ENCODE measurements at places on chromosomes 4 and X.

GRCh38 chr4:40908297-40908696 lies 158.5 kb downstream of the NSUN7 start:
- no peak for DNase-seq

GRCh38 chrX:24282381-24283126 lies 31.3 kb downstream of the SUPT20HL2 start:
- DNase-seq = no peak

DNA sequence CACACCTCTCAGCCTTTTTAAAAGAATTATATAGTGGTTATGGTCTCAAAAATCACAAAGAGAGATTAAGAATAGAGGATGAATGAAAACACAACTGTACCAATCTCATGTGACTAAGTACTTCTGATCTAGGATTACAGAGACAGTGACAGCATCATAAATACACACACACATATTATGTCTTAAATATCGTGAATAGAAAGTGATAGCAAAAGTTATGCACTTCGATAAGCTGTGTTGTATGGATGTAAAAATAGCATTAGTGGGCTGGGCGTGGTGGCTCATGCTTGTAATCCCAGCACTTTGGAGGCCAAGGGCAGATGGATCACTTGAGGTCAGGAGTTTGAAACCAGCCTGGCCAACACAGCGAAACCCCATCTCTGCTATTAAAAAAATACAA lies 25.0 kb downstream of the GYPA start:
- no peak for DNase-seq

DNA sequence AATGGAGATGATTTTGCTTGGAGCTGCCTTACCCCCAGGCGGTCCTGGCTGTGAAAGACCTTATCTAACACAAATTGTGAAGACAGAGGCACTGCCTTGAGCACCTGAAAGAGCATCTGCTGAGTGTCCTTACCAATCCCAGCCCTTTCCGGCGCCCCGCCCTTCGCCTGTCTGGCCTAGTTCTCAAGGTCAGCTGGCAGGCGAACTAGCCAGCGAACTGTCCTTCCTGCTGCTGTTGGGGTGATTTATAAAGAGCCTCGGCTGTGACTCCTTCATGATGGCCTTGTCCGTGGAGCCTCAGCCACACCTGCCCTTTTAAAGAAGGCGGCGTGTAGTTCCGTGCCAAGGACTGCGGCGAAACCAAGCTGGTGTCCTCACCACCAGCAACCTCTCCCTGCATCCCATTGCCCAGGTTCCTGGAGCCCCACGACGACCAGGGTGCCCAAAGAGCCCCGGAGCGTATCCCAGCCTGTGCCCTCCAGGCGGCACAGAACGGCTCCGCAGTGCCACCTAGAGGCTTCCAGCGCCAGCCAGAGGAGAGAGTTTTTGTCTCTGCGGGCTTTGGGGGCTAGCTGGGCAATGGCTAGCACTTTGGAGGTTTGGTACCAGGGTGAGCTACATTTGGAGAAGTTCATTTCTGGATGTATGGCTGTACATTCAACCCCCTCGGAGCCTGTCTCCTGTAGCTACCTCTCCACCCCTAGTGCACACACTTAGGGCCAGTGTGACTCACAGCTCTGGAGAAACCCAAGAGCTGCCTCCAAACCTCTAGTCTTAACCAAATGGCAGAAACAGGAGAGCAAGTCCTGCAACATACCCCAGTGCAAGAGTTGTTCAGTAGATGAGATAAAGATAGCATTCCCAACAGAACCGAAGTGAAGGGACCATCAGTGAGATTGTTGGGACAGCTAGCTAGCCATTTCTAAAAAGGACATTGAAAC lies 36.8 kb upstream of the VMA21 start:
- no peak for DNase-seq

- DNase-seq = no peak
Measured at GRCh38 chr4:80420638-80421037, 85.1 kb downstream of the CFAP299 start.

DNA sequence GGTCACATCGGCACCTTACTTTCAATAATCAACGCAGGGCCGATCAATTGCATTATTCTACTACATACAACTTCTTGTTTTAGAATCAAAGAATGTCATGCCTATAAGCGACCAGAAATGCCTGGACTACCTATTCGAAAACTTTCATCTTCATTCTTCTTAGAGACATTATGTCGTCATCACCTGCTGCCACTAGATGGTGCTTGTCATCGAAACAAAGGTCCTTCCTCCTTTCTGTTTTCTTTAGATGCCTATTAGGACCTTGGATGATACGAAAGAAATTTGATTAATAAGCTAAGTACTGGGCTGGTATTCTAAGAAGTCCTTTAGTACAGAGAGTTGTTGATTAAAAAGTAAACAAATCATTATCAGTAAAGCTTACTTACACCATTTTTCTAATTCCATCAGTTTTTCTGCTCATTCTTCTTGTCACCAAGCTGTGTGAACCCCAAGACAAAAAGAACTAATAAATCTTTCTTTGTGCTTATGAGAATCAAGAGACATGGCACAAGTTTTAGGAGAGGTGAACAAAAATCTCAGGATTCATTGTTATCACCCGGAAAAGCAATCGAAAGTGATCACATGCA lies 154.5 kb upstream of the SLC4A4 start:
- DNase-seq = no peak

- no peak for DNase-seq
Measured at GRCh38 chrX:80578517-80579105, 158.4 kb downstream of the TENT5D start.

DNA sequence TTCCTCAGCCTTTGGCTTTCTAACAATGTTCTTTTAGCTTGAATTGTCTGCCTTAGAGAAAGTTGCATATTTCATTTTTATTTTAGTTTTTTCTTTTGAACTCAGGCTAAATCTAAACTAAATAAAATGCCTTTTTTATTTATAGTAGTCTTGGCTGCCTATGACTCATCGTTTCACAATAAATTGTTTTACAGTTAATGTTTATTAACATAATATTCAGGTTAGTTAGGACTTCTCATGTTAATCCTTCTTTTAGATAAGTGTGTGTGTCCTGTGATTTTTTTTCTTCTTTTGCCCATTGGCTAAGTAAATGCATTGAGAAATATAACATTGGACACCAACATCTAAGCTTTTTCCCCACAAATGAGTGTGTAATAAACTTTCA lies 1.6 kb downstream of the RP2 start:
- DNase-seq = no peak

- no peak for DNase-seq
Measured at GRCh38 chr4:9781343-9782135, at the start of gene DRD5. Gene DRD5 (plus strand): TSS chr4:9781634. CDS start chr4:9782030, 396 bp downstream.

- DNase-seq = no peak
Measured at GRCh38 chr4:138688408-138689085, 327.0 kb upstream of the NOCT start.

GRCh38 chr4:153223427-153223801 lies 19.2 kb downstream of the TRIM2 start:
- no peak for DNase-seq

DNA sequence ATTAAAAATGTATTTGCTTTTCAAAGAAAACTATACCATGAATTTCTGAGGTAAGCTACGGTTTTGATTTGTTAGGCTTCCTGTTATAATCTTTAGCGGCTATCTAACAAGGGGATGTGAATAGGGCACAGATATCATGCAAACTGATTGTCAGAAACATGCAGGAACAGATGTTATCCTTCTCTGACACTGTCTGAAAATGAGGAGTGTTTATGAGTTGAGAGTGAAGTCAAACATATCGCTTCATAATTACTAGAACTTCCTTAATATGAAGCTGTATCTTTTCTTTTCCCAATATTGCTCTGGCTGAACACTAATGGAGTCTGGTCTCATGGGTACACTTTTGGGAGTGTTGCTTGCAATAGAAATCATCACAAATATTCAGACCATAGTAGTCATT lies 16.3 kb upstream of the SULT1B1 start:
- no peak for DNase-seq

DNA sequence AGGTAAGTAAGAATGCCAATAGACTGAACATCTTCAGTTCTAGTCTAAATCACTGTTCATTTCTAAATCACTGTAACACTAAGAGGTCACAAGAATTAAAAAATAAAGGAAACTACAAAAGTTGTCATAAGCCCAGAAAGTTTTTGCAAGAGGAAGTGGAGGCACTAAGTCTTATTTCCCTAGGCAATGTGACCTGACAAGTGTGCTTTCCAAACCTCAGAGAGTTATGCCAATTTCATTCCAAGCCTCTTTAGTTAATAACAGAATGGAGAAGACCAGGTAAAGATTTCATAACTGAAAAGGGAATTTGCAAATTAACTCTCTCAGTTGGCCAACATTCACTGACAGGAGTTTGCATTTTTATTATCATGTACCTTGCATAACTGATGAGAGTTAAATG lies 40.5 kb downstream of the BBS12 start:
- no peak for DNase-seq

DNA sequence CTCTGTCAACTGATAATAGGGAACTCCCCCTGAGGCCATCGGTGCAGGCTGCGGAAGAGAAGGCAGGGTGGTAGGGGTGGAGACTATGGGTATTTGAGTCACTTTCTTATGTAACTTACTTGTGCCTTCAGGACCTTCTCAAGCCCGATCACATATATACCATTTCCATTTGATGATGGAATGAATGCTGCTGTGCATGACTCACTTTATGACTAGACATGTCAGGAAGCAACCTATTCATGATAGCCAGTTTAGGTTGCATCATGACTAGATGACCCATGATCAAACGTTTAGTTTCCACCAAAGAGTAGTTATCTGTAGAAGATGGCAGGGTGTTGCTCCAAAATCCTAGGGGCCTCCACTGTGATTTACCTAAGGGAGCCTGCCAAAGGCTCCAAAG lies 435.5 kb downstream of the DTHD1 start:
- no peak for DNase-seq

DNA sequence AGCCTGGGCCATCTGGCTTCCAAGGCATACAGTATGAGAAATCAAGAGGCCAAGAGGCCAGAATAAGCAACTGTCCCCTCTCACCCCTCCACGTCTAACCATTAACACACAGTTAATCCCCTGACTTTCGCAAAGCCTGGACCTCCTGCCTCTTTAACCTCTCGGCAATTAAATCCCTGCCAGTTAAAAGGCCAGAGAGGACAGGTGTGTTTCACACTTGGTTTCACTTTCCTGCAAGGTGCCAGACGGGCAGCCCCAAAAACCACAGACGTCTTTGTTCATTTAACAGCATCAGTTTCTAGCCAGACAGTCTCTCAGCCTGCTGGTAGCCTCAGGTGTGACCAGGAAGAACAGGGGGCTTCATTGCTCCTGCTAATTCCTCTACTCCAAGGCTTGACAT lies 91.1 kb upstream of the KIT start:
- no peak for DNase-seq

DNA sequence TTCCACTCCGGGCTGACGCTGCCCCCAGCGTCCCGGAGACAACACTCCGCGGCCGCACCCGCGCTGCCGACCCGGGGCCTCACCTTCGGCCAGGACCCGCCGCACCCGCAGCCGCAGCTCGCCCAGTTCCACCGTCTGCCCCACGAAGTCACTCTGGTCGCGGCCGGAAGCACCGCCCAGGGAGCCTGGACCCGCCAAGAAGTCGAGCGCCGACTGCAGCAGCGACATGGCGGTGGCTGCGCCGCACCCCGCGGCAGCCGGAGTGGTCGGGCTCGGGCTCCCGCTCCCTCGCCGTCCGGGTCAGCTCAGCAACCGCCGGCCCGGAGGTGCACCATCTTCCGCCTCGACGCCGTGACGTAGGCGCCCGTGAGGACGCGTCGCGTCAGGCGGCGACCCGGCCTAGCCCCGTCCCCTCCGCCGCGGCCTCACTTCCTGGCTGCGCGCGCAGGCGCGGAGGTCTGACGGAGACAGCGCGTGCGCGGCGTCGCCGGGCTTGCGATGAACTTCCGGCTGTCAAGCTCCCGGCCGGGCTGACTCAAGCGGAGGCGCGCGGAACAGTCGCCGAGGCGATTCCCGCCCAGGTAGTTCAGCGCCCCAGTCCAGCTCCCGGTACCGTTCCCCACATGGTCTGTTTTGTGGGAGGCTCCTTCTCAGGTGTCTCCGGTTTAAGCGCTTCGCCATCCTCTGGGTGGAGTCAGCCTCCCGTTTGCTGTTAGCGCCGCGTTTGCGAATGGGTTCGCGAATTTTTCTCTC lies at the start of the genes GAK and TMEM175:
GAK (minus strand) TSS at position 357 of the 753 bp plus-strand sequence; CDS start at position 228, 129 bp downstream.
TMEM175 (plus strand) TSS at position 501 of the 753 bp plus-strand sequence. CDS start 15,280 bp downstream, outside the sequence.
- DNase-seq = peak; percentile 99

- DNase-seq = no peak
Measured at GRCh38 chrX:38087594-38087993, 81.2 kb downstream of the SYTL5 start.

- no peak for DNase-seq
Measured at GRCh38 chr4:163694385-163694784, 199.9 kb downstream of the TMA16 start.

DNA sequence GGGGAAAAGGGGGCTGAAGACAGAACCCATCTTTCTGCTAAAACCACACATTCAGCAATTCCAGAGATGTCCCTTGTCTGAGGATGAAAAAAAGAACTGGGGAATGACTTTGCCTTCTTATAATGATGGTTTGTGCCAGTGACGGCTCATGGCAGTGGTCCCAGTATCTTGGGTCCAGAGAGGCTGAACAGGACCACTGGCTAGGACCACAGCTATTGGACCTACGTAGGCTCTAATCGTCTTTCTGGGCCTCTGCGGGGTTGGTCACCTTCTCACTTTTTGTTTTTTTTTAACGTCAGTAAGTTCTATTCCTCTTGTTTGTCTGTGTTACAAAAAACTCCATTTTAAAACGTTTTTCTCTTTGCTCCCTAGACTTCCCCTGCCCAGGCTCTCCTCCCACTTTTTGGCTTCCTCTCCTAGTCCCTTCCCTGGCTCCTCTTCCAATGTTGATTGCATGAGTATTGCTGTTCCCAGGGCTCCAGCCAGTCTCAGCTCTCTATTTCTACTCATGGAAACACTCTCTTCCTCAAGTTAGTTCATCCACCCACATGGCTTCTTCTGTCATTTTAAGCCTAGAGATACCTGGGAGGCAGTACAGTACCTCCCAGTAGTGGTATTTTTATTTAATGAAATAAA lies 52.6 kb upstream of the STX18 start:
- DNase-seq = no peak

- no peak for DNase-seq
Measured at GRCh38 chr4:5084911-5085475, 33.7 kb downstream of the STK32B start.

DNA sequence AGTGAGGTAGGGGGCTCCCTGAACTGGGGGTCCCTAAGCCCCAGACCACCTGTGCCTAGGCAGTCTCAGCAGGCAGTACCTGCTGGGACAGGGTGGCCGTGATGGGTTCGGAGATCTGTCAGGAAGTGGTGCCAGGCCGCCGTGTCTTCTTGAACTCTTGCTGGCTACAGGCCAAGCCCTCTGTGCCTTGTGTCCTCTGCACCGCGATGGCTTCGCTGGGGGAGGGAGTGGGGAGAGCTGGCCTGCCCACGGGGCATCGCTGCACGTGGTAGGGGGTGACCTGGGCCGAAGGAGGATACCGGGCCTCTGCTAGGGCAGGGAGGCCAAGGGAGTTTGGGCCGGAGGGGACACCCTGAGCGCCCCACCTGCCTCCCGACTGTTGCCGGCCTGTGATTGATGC lies 96.7 kb upstream of the NKX1-1 start:
- peak; percentile 61 for DNase-seq

Measured in posterior vena cava (tissue), 2 donors.